CD4-positive, alpha-beta T cell treated with Interleukin-2 at 100 ng/mL for 4 hours (primary cell): ENCODE measurements at places on chromosomes 2 and 18.

DNA sequence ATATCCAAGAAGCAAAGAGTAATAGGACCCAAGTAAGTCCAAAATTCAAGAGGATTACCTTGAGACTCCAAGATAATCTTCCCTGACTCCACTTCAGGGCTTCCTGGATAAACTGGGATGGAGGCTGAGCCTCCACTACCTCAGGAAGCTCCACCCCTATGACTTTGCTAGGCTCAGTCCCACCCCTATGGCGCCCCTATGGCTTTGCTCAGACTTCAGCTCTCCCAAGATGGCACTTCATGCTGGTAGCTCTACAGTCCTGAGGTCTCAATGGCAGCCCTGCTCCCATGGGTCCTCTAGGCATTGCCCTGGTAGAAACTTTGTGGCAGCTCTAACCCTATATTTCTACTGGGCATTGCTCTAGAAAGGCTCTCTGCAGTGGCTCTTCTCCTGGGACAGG, 69.9 kb upstream of the CHAC2 start:
- no peak for DNase-seq

DNA sequence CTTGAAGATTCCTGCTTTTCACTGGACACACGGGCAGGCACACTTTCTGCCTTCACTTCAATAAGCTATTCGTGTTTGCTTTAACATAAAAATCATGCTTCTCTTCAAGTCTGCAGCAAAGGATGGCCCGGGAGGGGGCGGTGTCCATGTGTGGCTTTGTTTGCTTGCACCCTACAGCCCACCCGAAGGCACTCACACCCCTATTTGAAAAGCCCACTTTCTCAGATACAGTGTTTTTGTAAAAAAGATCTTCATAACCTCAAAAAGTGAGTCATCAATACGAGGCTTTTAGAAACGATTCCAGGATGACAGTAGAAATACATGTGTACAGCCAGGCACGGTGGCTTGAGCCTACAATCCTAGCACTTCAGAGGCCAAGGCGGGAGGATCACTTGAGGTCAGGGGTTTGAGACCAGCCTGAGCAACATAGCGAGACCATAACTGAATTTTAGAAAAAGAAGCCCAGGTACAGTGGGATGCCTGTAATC, 36.5 kb upstream of the HPCAL1 start:
- DNase-seq, result no peak

- no peak for DNase-seq
Measured at GRCh38 chr2:106191511-106192016, 2.5 kb downstream of the UXS1 start.

GRCh38 chr2:151978709-151979108, 120.1 kb downstream of the CACNB4 start:
- DNase-seq, result no peak

- peak; percentile 65 for DNase-seq
Measured at GRCh38 chr2:231687133-231687852, 21.0 kb upstream of the PTMA start.

GRCh38 chr18:64011513-64011912, 41.6 kb downstream of the SERPINB8 start:
- no peak for DNase-seq

DNA sequence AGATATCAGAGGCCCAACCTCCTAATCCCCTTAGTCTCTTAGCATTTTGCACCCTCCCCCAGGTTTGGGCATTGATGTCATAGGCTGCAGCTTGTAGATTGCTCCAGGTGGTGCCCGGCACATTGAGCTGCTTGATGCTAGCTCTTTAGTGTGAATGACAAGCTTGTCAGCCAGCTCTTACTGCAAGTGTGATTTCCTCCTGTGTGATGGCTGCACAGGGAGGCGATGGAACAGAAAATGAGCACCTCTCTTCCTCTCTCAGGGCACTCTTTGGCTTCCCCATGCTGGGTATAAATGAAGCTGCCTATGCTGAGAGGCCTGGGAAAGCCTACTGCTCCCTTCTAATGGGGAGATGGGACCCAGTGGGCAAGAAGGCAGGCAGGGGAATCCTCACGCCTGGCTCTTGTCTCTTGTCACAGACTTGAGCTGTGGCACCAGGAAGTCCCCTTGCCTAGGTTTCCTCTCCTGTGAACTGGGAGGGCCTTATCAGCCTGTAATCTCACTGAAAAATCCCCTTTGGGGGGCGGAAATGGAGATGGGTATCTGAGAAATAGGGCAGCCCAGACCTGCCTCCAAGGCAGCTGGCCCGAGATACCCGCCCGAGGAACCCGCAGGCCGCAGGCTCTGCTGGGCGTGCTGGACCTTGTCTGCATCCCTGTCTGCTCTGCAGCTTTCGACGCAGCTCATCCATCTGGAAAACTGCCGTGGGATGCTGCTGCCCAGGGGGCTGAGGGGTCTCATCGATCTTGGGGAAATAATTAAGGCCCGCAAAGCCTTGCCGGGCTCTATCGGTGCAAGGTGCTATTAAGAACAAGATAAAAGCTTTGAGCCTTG, 163.5 kb upstream of the CXCR4 start:
- peak; percentile 70 for DNase-seq

- DNase-seq, result no peak
Measured at GRCh38 chr2:169086893-169087467, 17.6 kb downstream of the DHRS9 start.

DNA sequence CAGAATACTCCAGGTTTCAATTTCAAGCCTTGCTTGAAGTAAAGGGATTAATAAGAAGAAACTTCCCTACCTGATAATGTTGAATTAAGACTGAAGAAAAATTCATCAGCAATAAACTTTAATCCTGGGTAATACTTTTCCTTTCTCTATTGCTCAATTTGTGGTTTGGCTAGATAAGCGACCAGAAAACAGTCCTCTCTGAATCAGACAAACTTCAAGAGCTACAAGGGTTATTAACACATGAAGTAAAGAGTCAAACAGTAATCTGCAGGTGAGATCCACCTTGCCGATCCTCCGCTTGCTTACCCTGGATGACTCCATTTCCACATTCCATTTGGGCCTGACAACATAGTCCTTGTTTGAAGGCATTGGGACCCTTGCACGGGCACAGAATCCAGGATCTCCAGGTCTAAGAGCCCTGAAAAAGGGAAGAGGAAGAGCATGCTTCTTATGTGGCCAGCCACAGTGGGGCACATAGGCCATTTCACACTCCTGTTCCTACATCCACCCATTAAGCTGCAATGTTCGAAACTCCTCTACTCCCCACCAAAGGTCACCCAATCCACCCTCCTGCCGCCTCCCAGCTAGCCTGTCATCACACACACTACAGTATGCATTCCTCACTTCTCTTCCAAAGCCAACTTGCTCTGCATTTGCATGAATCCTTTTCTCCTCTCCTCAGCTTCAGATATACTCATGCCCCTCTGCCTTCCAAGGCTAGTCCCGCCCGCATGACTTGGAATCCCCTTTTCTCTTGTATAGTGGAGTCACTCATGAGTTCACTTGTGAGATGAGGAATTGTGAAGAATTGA, 39.8 kb downstream of the IWS1 start:
- DNase-seq, result no peak

- peak; percentile 18 for DNase-seq
Measured at GRCh38 chr2:227826563-227826962, 12.9 kb downstream of the CCL20 start.

DNA sequence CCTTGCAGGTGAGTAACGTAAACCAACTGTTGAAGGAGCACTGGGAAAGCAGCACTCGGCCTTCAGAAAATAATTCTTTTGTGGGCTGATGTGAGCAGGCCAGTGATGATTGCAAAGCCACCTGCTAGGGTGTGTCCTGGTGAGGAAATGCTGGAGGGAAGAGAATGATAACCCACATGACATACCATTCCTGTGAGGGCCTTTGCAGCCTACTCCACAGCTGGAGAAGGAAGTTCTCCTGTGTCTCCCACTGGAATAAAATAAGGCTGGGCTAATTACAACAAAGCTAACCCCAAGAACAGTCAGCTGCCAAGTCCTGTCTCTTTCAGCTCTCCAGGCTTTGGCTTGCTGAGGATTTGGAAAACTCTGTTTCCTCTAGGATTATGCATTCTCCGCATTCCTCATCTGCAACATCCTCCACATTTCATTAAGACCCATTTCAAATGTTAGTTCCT, 16.7 kb upstream of the DSG1 start:
- DNase-seq, result no peak

- no peak for DNase-seq
Measured at GRCh38 chr2:64738026-64738425, 84.3 kb upstream of the SERTAD2 start.

DNA sequence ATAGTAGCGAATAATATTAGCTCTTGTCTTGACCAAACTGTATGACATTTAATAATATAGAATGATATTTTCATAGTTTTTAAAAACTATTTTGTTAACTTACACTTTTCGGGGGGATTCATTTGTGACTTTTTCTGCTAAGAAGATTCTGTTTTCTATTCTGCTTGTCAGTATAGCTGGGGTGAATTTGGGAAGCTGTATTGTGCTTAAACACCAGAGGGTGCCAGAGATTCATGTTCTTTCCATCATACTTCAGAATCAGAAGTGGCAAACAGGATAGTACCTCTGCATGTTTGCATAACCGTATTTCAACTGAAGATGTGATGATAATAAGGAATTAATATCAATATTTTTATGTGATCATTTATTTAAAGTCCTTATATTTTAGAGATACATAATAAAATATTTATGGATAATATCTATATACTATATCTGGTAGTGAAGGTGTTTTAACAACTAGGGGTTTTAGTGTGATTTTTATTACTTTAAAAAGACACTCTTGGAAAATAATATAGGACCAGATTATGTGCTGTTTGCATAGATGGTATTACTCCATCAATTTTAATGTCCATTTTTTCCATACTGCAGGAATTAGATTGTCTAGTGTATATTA, 81.0 kb downstream of the TAF4B start:
- peak; percentile 30 for DNase-seq

GRCh38 chr2:26330114-26330549, 15.8 kb upstream of the SELENOI start:
- DNase-seq, result peak; percentile 81

- no peak for DNase-seq
Measured at GRCh38 chr2:8304821-8305766, 376.8 kb upstream of the ID2 start.

GRCh38 chr18:57980573-57981307, 63.3 kb upstream of the NEDD4L start:
- no peak for DNase-seq

- no peak for DNase-seq
Measured at GRCh38 chr2:100778637-100779450, 41.1 kb upstream of the NPAS2 start.

GRCh38 chr2:225797394-225797793, 397.9 kb downstream of the NYAP2 start:
- DNase-seq, result no peak

- DNase-seq, result no peak
Measured at GRCh38 chr2:41768310-41768709, 279.5 kb upstream of the PKDCC start.

DNA sequence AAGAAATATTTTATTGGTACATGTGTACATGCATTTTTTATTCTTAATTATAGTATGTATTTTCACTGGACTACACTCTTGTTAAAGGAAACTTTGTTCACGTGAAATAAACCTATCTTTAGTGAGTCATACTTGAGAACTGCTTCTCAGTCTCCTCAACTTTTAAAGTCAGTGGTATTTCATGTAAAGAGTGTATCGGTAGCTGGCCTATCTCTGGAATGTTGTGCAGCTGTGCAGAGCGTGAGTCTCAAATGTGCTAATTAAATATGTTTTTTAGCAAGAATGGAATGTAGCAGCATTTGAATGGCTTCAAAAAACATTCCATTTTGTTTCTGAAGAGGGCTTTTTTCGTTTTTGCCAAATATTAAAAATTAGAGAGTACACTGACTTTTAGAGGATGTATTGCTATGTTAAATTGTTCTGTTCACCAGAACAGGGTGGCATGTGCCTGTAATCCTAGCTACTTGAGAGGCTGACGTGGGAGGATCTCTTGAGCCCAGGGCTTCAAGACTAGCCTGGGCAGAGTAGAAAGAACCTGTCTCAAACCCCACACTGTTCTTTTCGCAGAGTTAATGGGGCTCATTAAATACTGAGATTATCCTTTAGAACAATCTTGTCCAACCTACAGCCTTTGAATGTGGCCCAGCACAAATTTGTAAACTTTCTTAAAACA, 14.3 kb downstream of the SPTBN1 start:
- no peak for DNase-seq

DNA sequence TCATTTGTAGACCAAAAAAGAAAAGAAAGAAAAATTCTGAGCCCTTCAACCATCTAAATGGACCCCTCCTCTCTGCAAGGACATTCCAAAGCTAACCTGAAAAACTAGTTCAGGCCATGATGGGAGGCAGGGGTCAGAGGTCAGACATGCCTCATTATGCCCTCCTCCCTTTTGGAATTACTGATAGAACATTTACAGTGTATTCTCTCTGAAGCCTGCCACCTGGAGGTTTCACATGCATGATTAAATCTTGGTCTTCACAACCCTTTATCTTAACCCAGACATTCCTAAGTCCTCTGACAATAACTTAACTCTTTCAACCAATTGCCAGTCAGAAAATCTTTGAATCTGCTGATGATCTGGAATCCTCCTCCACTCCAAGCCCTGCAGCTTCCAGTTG, 86.0 kb downstream of the SPP2 start:
- peak; percentile 11 for DNase-seq

- no peak for DNase-seq
Measured at GRCh38 chr2:129892360-129892759, 87.1 kb upstream of the RAB6C start.

DNA sequence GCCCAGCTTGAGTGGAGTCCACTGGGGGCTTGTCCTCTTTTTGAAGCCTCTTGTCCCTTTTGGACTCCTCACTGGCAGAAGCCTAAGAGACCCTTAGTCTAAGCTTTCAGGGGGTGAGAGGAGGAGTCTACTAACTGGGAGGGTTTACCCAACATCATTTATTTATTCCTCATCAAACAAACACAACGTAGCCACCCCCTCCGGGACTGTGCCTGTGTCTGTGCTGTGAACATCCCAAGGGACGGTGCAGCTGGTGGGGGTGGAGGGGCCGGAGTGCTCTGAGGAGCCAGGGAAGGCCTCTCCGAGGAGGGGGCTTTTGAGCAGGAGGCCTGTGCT, 42.7 kb upstream of the TAF1B start:
- no peak for DNase-seq

DNA sequence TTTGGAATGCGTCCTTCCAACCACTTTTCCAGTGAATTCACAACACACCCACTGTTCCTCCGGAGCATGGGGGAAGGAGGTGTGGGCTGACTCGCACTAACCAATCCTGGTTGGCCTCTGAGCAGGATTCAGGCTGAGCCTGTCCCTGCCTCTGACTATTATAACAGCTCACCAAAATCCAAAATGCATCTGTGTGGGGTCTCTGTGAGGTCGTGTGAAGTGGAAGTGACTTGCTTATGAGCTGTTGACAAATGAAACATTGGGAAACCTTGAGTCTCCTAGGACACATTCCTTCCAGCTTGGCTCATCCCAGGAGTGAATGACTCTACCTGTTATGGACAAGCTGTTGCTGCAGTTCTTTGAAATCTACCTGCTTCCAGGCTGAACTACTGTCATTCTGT, 1.5 kb downstream of the CIDEA start:
- DNase-seq, result no peak

- no peak for DNase-seq
Measured at GRCh38 chr2:121567957-121568409, 37.3 kb downstream of the RNU4ATAC start.

DNA sequence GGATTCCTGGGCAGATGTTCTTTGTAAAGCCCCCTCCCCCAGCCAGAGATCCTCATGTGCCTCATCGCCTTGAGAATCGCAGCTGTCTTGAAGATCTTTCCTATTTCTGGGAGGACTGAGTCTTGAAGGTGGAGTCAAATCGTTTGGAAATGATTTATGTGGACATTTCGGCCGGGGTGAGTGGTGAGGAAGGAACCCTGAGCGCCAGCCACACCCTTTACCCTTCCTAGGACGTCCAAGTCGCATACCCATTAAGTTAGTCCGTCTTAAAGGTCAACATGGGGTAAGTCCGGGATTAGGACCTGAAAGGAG, 84.9 kb upstream of the ZCCHC2 start:
- DNase-seq, result no peak

GRCh38 chr2:152198499-152198898, 22.9 kb upstream of the STAM2 start:
- no peak for DNase-seq
